ENCODE measurements at places on chromosomes 3 and 15.

DNA sequence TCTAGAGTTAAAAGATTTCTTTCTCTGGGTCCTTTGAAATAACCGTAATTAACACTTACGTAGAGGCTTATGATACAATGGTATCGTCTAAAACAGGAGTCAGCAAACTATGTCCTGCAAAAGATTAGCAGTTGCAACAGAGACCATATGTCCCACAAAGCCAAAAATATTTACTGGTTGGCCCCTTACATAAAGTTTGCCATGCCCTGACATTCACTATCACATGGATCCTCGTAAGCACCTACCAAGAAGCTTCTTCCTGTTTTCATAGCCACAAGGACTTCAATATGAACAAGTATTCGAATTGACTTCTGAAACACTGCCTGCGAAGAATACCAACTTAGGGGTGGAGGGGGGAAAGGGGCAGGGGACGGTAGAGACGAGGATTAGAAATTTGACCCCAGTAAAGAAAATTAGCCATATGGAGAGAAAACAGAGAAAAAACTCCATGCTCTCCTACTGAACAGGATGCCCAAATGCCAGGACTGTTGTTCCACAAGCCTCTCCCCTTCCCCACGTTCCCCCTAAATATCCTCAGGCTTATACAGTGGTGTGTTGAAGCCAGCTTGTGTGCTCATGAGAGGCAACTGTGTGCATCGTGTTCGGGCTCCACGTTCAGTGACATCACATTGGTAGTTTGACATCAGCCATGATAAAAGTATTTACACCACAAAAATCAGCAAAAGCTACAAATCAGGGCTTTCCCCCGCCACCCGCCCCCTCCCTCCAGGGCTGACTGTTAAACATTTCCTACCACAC lies 144.1 kb upstream of the HES1 start:
- DNase-seq = no peak

DNA sequence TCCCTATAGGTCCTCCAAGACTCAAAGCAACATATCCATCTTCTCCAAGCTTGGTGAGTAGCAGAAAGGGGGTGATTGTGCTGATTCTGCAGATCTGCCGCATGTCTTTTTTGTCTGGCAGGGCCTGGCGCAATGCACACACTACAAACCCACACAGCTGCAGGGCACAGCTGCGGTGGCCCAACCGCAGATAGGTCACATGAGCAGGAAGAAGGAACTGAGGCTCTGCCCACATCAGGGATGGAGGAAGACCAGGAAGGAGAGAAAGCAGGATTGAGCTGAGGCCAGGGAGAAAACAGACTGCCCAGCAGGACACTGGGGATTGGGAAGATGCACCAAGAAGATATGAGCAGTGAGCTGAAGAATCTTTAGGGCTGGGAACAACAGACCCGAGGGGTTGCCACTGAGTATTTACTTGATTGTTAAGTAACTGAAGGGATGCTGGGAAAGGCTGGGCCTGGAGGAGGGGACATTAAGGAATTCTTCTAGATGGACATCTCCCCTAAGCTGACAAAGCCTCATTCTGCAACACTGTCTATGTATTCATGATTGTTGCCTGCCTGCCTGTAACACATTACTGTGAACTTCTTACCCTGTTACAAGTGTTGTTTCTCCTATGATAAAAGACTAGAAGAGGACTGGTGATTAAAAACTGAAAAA lies 126.7 kb downstream of the MYLK start:
- no peak for DNase-seq

- peak; percentile 14 for DNase-seq
Measured at GRCh38 chr3:119352863-119353527, 58.8 kb downstream of the ARHGAP31 start.

GRCh38 chr3:193665370-193665989 lies 72.5 kb downstream of the OPA1 start:
- DNase-seq = no peak

GRCh38 chr3:28134792-28135375 lies 106.5 kb upstream of the CMC1 start:
- no peak for DNase-seq

Measured in CD4-positive, alpha-beta T cell treated with Interleukin-17A for 4 hours (primary cell).